ENCODE measurements at places on chromosomes 4 and X. TPM values are rescaled to one million over a fixed set of nuclear protein-coding genes. Genes with fewer than 3 reads are reported as not detected.

The PPP4R3C gene
- total RNA-seq: not detected

GRCh38 chr4:32142075-32142474, 1421.9 kb downstream of the PCDH7 start:
- DNase-seq: no peak

DNA sequence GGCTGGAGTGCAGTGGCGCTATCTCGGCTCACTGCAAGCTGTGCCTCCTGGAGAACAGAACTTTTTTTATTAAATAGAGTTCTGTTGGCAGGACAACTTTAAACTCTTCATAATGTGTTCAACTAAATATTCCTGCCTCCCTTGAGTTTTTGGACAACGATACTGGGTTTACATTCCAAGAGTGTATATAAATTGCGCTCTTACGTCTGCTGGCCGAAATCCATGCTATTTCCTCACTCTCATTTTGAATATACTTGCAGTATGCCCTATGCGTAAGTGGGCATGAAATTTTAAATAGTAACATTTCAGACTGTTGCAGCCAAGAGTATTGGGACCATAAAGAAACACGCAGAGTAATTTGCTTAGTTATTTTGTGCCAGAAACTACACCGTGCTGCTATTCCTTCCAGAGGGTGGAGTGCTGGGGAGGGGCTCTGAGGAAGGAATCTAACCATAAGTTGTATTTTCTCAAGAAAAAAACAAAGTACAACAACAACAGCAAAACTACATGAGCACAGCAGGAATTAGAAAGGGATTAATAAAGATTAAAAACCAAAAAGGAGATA, 480.0 kb downstream of the NLGN4X start:
- no peak for DNase-seq

DNA sequence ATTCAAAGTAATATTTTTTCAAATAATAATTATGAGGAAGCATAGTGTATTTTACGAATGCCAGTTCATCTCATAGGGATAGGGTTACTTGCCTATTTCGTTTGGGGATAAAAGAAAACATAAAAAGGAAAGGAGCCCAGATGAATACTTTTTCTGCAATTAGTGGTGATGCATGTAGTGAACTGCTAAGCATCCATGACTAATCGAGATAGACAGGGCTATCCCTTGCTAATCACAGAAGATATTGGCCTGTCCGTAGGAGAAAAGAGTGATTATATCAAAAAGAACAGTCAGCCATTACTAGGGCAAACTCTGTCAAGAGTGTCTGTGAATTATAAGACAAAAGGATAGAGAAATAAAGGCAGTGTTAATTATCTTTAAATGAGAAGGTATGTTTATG, 746.1 kb downstream of the C4orf33 start:
- DNase-seq: no peak

GRCh38 chrX:36199928-36200327, 280.4 kb downstream of the CFAP47 start:
- DNase-seq: no peak

- DNase-seq: no peak
Measured at GRCh38 chrX:24204958-24205357, 55.4 kb downstream of the ZFX start.

DNA sequence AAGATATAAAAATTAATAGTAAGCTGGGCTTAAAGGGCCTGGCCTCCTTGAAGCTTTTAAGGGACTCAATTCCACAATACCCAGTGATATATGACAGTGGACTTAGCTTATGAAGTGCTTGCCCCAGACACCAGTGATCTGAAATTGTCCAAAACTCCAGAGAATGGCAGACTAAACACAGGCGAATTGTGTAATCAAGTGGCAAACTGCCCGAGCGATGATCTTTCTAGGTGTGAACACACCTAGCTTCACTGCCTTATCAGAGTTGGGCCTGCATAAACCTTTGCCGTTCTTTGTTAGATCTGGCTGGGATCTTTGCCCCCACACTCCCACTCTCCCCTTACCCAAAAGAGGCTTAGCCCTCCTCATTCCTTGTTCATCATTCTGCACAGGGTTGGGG, 62.5 kb upstream of the SH3RF1 start:
- DNase-seq: no peak

GRCh38 chrX:95059909-95060308, 1385.9 kb downstream of the FAM133A start:
- no peak for DNase-seq

- no peak for DNase-seq
Measured at GRCh38 chrX:10350981-10351380, 194.2 kb downstream of the CLCN4 start.

The MAGEC1 gene
- total RNA-seq: not detected
